Effector memory CD8-positive, alpha-beta T cell (primary cell): ENCODE measurements at places on chromosomes 4 and X.

DNA sequence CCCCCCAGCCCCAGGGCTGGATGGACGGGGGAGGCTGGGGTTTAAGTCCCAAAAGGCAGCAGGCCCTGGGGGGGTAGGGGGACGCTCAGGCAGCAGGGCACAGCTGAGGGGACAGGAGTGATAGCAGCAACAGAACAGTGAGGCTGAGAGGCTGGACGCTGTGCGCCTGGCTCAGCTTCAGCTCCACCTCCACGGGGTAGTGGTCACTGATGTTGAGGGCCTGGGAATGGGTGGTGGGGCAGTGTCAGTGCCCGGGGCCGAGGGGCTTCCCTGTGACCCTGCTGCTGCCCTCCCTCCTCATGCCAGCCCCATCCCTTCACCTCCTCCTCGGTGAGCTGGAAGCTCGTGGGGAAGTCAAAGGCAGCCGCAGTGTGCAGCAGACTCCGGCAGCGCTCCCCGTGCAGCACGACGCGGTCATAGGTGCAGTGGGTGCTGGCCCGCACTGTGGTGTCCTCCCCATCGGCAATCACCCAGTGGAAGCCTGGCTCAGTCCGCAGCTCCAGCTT lies 4.5 kb downstream of the RPL10 start:
- no peak for DNase-seq

- no peak for DNase-seq
Measured at GRCh38 chr4:27910227-27910626, 1049.6 kb downstream of the STIM2 start.

- DNase-seq, result no peak
Measured at GRCh38 chr4:39621582-39621981, 17.1 kb downstream of the SMIM14 start.

DNA sequence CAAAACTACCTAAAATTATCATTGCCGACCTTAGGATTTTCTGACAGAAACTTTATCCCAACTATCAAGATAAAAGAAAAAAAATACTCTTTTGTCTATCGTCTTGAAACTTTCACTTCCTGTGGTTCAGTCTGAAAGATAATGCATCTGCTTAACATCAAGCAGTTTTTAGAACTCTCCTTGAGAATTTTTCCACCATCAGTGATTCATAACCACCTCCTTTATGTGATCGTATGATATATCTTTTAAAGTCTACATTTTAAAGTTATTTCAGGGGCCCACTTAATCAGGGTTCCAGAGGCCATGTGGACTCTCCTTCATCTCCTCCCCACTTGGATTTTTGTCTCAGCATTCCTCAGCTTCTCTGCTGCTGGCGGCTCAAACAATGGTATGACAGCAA lies 272.8 kb upstream of the TENM3 start:
- no peak for DNase-seq

GRCh38 chr4:154435895-154436294 lies 55.7 kb downstream of the DCHS2 start:
- no peak for DNase-seq

DNA sequence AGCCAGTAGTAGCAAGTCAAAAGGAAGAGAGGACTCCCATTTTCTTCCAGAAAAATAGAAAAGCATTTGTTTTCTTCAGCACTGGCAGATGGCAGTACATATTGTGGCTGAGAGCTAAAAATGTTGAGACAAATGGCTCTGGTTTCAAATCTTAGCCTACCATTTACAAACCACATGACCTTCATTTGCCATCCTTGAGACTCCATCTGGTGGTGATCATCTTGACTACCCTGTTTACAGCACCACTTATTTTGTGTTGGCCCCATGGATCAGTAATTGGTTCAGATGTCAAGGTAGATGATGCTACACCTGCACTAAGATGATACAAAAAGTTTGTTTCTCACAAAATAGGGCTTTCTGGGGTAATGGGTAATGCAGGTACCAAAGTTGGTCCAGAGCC lies 951.8 kb upstream of the IGFBP7 start:
- DNase-seq, result no peak

GRCh38 chr4:65599340-65599739 lies 70.9 kb downstream of the EPHA5 start:
- DNase-seq, result no peak

- DNase-seq, result no peak
Measured at GRCh38 chr4:86033171-86033570, 326.7 kb downstream of the MAPK10 start.

GRCh38 chrX:18252644-18253359 lies 32.1 kb upstream of the BEND2 start:
- no peak for DNase-seq

DNA sequence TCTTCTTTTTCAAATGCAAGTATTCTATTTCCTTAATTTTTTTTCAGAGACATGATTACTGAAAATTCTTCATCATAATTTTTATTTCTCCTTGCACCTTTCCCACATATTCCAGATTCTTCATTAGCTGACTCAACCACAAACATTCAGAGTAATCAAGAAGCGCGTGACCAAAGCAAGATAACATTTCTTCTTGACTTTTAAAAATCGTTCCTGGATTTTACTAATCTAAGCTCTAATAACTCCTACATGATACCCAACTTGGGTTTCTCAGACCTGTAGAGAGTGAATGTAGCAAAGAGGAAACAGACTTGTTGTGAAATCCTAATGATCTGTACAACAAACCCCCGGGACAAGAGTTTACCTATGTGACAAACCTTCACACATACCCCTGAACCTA lies 615.0 kb downstream of the TMA16 start:
- no peak for DNase-seq

DNA sequence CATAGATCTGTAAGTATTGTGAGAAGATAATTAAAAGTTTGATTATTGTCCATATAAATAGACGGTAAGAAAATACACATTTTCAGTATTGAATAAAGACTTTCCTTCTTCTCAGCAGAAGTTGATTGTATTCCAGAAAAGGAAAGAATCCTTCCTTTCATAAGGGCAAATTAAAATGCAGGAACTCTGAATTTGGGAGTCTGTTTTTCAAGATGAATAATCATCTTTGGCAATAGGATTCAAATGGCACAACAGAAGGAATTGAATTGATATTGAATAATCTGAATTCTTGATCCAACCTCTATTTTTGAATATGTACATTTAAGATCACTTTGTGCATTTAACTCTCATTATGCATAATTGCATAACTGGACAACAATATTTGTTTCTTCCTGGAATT lies 149.3 kb downstream of the DMD start:
- DNase-seq, result no peak

DNA sequence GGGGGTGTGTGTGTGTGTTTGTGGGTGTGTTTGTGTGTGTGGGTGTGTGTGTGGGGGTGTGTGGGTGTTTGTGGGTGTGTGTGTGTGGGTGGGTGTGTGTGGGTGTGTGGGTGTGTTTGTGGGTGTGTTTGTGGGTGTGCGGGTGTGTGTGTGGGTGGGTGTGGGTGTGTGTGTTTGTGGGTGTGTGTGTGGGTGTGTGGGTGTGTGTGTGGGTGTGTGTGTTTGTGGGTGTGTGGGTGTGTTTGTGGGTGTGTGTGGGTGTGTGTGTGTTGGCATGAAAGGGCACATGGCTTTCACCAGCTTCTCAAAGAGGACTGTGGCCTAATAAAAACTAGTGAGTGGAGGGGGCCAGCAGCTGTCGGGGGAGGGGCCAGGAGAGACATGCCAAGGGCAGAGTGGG lies 25.3 kb upstream of the ZNF185 start:
- DNase-seq, result no peak

DNA sequence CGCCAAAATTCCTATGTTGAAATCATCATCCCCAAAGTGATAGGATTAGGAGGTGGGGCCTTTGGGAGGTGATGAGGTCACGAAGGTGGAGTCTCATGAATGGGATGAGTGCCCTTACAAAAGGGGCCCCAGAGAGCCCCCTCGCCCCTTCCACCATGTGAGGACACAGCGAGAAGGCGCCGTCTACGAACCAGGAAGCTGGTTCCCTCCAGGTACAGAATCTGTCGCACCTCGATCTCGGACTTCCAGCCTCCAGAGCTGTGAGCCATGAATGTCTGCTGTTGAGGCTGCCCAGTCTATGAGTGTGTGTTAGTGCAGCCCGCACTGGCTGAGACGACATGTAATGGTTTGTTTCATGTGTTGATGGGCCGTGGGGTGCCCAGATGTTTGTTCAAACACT lies 60.3 kb downstream of the PRKX start:
- no peak for DNase-seq

- no peak for DNase-seq
Measured at GRCh38 chr4:11691236-11691635, 262.5 kb upstream of the HS3ST1 start.

DNA sequence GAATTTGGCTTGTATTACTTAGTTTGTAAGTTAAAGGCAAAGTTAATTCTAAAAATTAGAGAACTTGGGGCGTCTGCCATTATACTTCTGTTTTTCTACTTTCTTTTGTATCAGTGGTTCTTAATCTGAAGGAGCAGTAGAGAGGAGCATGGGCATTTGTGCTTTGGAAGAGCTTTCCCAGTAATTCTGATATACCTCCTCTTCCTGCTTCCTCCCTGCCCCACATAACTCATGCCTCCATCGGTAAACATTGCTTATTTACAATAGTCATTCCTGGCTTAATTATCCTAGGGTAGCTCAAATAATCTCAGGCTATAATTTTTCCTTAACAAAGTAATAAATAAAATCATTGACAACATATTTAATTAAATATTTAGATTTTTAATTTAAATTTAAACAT lies 37.1 kb upstream of the SPARCL1 start:
- no peak for DNase-seq

GRCh38 chrX:53312946-53313727 lies 31.8 kb upstream of the IQSEC2 start:
- DNase-seq, result peak; percentile 50

DNA sequence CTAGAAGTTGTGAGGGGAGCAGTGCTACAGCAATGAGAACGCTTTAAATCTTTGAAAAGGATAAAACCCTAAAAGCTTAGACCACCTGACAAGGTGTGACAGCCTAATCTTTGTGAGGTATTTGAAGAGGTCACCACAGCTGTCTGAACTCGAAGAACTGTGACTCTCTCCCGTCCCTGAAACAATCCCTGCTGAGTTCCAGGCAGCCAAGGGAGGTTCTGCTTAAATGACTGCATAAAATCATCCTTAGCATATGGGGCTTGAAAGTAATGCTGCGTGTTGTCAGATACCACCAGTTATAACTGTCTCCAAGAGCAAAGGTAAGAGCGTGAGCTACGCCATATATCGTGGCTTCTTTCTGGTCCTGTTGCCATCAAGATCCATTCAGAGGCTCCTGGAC lies 696.3 kb downstream of the PCDH7 start:
- no peak for DNase-seq

- no peak for DNase-seq
Measured at GRCh38 chr4:124931050-124931449, 218.5 kb upstream of the ANKRD50 start.

DNA sequence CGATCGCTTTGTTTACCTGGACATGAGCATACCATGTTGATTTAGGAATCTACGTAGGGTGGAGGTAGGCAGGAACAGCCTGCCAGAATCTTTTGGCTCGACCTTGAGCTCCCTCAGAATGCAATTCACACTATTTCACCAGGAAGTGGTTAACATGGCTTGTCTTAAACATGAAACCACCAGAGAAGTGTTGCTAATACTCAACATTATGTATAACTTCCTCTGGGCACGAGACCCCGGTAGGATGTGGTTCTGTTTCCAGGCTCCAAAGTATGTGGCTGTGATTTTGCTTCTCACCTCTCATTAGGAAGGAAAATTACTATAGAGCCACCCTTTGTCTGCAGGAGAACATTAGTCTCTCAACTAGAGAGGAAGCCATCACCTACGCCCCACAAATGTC lies 59.0 kb upstream of the VCX3B start:
- no peak for DNase-seq

DNA sequence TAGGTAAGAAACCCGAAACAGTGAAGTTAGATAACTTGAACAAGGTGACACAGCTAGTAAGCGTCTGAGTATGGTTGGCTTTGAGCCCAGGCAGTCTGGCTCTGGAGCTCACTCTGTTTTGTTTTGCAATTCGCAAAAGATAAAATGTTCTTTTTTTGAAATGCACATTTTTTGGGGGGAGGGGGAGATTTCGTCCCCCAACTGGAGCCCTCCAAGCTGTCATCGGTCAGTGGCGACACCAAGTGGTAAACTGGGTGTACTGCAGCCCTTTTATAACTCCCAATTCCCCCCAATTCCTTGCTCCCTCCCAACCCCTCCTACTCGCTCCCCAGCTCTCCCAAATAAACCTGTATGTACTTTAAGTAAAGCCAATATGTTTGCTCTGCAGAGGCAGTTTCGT lies 2.8 kb upstream of the CLCN5 start:
- DNase-seq, result peak; percentile 14

- no peak for DNase-seq
Measured at GRCh38 chrX:80578517-80579105, 158.4 kb downstream of the TENT5D start.

- DNase-seq, result no peak
Measured at GRCh38 chrX:828411-828959, 197.9 kb downstream of the SHOX start.

DNA sequence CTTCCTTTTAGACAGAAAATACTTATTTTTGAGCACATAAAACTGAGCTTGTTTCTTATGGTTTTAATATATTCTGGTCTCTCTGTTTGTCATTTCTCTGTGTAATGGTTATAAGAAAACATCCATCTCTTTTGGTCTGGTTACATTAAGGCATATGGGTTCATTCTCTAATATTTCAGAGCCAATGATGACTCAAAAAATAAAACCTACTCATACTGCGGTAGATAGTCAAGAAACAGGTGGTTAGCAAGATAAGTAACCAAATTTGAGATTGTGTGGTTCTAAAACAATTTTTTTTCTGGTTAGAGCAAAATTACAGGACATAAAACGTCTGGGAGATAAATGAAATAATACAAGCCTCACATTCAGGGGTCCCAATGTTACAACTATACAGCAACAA lies 654.5 kb downstream of the STIM2 start:
- DNase-seq, result no peak

GRCh38 chr4:183142571-183143550 lies 43.8 kb downstream of the WWC2 start:
- DNase-seq, result no peak

DNA sequence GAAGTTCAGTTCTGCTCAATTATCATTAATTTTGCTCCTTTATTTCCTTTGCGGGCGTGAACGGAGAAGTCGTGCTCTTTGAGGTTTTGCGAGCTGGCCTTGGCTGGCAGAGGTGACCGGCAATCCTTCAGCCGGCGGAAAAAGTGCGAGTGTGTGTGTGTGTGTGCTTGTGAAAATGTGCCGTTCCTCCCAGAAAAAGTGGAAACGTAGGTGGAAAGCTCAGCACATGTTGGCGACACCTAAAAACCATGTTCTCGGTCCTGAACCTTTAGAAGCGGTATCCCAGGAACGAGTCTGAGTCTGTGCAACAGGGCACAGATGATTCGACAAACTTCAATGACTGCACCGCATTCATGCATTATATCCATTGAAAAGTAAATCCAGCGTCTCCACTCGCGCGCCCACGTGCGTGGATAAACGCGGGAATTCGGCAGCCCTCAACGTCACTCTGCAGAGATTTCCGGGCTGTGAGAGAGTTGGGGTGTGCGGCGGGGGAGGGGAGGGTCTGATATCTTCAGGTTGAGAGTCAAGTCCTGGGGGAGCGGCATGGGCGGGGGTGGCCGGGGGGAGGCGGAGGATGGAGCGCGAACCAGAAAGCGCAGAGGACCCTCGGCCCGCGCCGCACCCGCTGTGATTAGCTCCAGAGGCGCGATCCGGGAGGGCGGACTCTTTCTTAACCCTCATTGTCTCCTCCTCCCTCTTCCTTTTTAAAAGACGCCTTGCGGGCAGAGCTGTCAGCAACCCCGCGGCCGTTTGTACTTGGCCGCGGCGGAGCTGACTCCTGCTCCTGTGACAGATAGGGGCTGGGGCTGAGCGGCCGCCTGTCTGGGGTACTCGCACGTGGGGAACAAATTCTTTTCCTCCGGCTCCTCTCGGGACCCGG lies at the start of gene SHISA3:
Gene SHISA3, plus strand, starts transcription at position 737 of the 883 bp plus-strand sequence. CDS start 569 bp downstream, outside the sequence.
- no peak for DNase-seq
